Right renal cortex interstitium (tissue), 3 donors: ENCODE measurements at places on chromosomes 12 and 14.

- no peak for DNase-seq
Measured at GRCh38 chr12:45235087-45236025, 19.5 kb downstream of the ANO6 start.

DNA sequence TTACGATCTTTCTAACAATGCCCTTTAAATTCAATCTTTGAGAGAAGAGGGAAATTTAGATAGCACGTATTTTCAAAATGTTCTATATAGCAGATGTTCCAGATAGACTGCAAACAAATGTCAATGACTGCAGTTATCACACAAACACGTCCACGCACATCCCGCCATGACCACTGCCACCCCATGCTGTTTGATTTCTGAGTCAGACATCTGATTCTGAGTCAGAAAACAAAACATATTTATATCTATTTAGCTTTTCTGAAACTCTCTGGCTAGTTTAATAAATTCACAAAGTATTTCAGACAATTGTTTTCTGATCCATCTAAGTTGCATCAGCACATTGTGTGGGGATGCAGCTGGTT lies 105.9 kb upstream of the BCAT1 start:
- DNase-seq, result no peak

DNA sequence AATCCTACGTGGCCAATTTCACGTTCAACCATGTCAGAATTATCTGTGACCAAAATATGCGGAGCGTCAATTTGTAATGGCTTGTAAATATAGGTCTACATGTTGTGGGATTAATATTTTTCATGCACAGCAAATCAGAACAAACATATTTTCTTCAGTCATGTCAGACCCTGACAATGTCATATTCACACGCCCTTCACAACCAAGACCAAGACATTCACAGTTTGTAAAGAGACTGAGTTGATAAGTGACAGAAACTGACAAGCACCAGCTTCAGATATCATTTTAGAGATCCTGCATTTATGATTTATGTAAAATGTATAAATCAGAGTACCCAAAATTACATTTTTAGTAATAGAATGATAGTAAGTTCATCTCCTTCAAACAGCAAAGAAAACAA lies 57.3 kb upstream of the NOVA1 start:
- no peak for DNase-seq

DNA sequence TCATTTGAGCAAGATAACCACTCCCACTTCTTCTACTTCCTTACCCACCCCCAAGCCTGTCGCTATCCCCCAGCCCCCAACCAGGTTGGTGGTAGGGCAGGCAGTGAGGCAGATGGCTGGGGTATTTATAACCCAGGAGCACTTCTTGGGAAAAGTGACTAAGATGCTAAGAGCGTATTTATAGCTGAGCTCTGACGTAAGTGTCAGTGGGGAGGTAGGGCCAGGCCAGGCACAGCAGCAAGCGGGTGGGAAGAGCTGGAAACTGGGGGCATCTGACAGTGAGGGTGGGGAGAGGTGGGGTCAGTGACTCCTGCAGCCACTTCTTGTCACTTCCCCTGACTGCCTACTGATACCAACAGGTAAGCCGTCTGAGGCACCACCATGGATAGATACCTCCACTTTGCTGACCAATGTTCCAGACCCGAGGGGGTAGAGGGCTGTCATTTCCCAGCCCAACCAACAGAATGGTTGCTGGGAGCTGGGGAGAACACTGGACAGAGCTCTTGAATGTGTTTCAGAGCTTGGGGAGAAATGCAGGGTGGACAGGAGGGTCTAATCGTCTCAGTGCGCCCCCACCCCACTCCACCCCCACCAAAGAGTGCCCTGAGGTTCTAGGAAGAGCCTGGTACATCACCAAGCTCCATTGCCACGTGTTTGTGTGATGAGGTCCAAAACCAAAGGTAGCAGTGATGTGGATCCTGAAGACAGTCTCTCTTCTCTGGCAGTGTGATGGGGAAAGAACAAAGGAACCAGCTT lies 2.7 kb upstream of the INHBE start:
- DNase-seq, result no peak

- DNase-seq, result no peak
Measured at GRCh38 chr12:132364348-132364902, 35.0 kb upstream of the GALNT9 start.

GRCh38 chr14:75657331-75657730 lies 3.3 kb downstream of the ERG28 start:
- no peak for DNase-seq

DNA sequence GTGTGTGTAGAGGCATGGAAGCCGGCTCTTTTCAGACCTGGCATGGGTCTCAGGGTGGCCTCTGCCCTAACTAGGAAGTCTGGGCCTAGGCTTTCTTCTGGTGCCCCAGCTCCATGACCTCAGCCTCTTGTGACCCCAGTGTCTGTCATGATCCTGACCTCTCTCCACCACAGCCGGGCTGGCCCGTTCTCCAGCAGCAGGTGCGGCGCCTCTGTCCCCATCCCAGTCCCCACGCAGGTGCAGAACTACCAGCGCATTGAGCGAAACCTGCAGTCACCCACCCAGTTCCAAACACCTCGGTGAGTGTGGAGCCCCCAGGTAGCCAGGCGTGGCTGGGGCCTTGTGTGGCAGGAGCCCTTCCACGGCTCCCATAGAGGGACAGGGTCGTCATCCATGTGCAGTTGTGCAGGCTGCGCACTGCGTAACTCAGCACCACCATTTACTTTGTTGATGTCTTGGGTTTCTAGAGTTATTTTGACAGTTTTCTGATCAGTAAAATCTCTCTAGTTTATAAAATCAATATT lies 14.8 kb upstream of the PUS1 start:
- no peak for DNase-seq

DNA sequence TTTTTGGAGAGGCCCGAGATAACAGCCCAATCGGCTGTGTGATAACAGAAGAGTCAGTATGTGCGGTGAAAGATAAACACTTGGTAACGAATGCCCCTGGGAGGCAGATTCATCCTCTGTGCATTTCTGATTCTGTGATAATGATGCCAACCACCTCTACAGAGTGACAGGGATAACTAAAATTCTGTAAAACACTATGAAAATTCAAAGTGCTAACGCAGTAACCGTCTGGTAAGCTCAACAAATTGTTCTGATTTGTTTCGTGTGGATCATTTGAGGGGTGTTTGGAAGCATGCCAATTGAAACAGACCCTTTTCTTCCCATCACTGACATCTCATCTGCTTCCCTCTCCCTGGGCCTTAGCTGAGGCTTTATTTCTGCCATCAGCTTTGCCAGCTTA lies 76.3 kb downstream of the ESR2 start:
- no peak for DNase-seq

- no peak for DNase-seq
Measured at GRCh38 chr12:55704824-55705718, 2.6 kb downstream of the ITGA7 start.
